Activated T-helper 17 cell treated with anti-CD3 and anti-CD28 coated beads, Interleukin-2, amount 50 U/mL, for 72 hours (primary cell): ENCODE measurements at places on chromosomes 12 and 14. TPM values are rescaled to one million over a fixed set of nuclear protein-coding genes. Genes with fewer than 3 reads are reported as not detected.

Gene FAIM2
- total RNA-seq = 0.73 TPM

DNA sequence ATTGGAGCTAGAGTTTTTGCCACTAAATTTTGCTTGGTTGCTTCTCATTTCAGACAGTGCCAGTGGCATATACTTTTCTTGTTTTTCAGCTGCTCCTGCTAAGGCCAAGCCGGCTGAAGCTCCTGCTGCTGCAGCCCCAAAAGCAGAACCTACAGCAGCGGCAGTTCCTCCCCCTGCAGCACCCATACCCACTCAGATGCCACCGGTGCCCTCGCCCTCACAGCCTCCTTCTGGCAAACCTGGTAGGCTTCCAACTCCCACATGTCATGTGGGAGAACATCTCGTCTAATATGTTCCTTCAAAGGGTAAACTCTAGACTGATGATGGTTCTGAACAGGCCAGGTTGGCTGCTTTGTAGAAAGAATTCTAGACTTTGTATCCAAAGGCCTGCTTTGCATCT lies 11.0 kb downstream of the DLST start:
- no peak for ATAC-seq

Gene LGMN
- total RNA-seq = 3.6 TPM

- no peak for ATAC-seq
Observed at GRCh38 chr14:71524320-71524982, 407.8 kb upstream of the RGS6 start.

Gene LBHD2
- not detected for total RNA-seq

DNA sequence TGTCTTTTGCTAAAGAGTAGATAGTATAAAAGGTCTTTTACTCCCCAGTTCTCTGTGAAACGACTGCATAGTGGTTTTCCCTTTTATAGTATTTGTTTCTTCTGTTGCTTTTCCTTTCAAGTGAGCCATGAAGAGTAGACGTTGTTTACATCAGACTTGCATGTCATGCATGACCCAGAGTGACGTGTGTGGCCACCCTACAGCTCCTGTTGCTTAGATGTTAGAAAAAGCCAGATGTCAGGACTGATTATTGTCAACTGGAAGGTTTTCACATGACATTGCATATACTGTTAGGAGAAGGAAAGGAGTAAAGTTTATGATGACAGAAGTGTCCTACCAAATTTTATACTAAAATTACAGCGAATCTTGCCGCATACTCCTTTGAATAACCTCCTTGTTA lies 1.3 kb upstream of the RD3L start:
- no peak for ATAC-seq

DNA sequence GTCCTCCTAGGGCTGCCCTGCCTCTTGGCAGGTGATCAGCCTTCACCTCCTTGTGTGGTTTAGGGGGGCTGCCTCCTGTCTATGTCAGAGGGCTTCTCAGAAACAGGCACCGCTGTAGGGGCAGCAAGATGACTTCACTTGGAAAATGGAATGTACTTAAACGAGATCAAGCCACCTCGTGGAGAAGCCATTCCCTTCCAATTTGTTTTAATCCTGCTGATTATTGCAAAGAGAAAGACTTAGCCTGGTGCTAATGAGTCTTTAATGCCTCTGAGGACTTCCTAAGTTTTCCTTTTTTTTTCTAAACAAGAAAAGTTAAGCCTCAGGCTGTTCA lies 62.3 kb upstream of the RFLNA start:
- ATAC-seq = no peak

Gene PCED1B
- total RNA-seq = 107 TPM

- no peak for ATAC-seq
Observed at GRCh38 chr12:91383099-91383498, 200.5 kb upstream of the DCN start.

Gene ZNF664
- total RNA-seq = 48.3 TPM
